Stimulated activated CD8-positive, alpha-beta memory T cell treated with anti-CD3 and anti-CD28 coated beads, Interleukin-7, amount 100 ng/mL, for 1 hour (primary cell): ENCODE measurements at places on chromosomes 1 and 21.

GRCh38 chr1:235160383-235160956 is 580 bp downstream of the RBM34 start:
- no peak for DNase-seq

- DNase-seq: no peak
Observed at GRCh38 chr1:77975386-77975785, 3.5 kb downstream of the FUBP1 start.

DNA sequence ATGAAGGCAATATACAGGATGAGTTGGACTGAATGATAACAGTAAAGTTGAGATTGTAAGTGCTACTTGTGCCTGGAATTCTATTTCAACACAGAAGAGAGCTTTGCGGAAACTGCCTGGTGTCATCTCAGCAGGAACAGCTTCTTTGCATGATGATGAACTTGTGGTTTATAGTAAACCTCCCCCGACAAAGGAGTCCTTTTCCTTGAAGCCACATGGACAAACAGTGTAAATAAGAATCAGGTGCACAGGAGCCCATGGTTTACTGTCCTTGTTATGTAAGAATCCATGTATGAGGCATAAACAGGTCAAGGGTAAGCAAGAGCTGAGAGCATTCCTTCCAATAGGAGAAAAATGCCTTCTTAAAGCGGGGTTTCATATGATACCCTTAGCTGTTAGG is 66.2 kb downstream of the PCNX2 start:
- DNase-seq: no peak

DNA sequence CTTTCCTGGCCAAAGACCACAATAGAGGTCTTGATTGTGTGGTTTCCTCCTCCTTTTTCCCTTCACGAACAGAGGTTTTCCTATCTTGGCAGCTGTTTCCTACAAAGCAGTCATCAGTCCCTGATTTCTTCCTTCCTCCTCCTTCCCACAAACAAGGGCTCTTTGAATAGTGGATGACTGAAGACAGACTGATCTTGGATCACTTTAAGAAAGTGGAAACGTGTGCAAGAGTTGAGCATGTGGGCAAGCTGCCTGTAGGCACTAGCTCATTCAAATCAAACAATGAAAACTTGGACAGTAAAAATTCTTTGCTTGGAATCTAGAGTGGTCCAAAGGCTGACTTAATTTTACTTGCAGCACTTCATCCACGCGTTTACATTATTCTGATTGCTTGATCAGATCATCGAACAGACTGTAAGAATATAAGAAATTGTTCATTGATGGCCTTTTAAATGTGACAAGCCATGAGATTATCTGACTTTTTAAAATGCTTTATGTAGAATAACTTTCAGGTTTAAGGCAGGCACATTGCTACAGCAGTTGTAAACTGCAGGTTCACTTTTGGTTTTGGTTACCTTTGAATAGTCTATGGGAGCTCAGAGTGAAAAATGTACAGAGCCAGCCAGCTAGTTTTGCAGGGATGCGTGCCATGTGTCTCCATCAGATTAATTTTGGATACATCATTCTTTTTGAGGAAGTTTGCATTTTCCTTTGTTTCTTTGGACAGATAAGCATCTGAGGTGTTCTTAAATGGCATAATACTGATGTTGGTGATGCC is 34.4 kb downstream of the ADGRL2 start:
- no peak for DNase-seq

DNA sequence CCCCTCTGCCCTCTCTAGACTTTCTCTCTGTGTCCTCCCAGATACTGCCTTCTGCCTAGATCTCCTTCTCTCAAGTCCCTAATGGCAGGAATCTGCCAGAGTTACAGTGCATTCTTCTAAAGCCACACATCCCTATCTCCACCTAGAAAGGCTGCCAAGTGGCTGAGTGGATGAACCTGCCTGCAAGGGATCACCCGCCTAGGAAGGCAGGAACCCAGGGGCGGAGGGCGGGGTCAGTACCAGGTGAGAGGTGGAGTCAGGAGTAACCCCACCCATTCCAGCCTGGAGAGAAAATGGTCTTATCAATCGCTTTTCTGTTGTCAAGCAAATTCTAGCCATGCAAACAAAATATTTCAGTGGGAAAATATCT is 60.8 kb downstream of the BCAR3 start:
- DNase-seq: no peak
